ENCODE measurements at places on chromosomes 4 and X.

- peak; percentile 67 for DNase-seq
Measured at GRCh38 chrX:68685685-68686084, 38.2 kb downstream of the STARD8 start.

DNA sequence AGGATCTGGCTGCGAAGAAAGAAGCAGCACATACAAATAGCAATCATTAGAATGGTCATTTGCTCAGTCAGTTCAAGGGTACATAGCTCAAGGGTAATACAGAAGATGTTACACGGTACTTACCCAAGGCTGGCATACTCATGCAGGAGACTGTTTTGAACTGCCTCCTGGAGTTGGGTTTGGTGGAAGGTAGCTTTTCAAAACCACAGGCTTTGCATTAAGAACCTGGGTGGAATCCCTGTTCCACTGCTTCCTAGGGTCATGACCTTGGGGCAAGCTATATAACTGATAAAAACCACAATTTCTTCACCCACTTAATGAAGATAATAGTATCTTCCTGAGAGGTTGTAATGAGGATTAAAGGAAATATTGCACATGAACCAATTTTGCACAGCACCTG is 36.5 kb downstream of the TBC1D9 start:
- DNase-seq: no peak

GRCh38 chrX:1507511-1508463 is 29.2 kb downstream of the P2RY8 start:
- DNase-seq: peak; percentile 68

DNA sequence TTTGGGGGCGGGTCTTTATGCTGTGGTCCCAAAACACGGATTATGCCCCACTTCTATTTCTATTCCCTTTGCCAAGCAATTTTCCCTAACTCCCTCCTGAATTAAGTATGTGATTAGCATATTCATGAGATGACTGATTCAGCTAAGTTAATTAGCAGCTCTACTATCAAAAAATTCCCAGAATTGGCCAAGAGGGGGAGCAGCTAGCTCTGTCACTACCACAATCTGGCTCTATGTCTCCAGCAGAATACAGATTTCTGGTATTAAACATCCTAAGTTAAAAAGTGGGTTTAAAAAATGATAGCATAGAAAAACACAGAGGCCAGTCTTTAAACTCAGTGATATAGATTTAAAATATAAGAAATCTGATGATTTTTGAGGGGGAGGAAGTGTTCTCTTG is 80.3 kb downstream of the GPC4 start:
- peak; percentile 36 for DNase-seq

DNA sequence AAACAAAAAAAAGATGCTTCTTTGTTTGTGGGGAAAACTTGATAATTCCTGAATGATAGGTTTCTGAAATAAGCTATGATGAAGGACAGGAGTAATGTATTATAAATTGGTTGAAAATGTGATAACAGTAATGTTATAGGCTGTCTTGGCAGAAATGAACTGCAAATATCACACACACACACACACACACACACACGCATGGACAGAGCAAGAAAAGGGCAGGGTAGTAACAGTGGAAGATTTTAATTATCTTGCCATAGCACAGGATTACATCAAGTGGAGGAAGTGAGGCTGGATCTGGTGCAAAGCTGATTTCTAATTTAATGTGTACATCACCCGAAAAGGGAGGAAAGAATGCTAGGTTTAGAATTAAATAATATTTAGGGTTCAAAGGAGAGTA is 97.5 kb upstream of the CXXC4 start:
- no peak for DNase-seq

GRCh38 chr4:896216-896615 is 35.9 kb downstream of the GAK start:
- DNase-seq: no peak

GRCh38 chr4:173535165-173535902 is 5.3 kb upstream of the HAND2 start:
- no peak for DNase-seq

GRCh38 chrX:108426262-108426661 is 12.0 kb downstream of the COL4A6 start:
- DNase-seq: no peak

- DNase-seq: no peak
Measured at GRCh38 chrX:133287860-133288259, 69.7 kb upstream of the TFDP3 start.

GRCh38 chrX:87895421-87895820 is 377.8 kb downstream of the KLHL4 start:
- no peak for DNase-seq

GRCh38 chr4:10962246-10962645 is 277.7 kb upstream of the CLNK start:
- no peak for DNase-seq

DNA sequence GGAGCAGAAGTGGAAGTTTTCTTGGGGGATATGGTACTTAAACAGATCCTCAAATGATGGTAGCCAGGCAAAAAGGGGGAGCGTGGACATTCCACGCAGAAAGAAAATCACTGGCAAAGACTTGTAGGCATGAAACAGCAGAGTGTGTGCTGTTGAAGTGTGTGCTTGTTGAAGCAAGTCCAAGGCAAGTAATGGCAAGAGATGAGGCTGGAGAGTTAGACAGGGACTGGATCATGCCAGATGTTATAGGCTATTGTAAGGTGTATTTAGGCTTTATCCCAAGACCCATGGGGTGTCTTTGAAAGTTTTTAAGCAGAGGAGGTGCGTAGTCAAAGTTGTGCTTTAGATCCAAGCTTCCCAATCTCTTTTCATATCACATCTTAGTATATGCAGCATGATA is 124.5 kb downstream of the MBNL3 start:
- no peak for DNase-seq

DNA sequence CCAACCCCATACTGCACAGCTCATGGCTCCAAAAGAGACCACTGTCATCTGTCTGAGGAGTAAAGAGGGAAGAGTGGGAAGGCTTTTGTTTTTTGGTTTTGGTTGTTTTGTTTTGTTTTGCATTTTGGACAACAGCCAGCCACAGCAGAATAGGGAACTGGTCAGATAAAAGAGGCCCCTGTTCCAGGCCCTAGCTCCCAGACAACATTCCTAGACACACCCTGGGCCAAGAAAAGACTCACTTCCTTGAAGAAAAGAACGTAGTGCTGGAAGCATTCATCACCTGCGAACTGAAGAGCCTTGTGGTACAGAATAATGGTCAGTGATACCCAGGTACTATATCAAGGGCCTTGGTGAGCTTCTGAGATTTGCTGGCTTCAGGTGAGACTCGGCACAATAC is 619.4 kb upstream of the SPANXN1 start:
- no peak for DNase-seq

GRCh38 chrX:64977830-64978229 is 1.6 kb upstream of the ZC4H2 start:
- no peak for DNase-seq

DNA sequence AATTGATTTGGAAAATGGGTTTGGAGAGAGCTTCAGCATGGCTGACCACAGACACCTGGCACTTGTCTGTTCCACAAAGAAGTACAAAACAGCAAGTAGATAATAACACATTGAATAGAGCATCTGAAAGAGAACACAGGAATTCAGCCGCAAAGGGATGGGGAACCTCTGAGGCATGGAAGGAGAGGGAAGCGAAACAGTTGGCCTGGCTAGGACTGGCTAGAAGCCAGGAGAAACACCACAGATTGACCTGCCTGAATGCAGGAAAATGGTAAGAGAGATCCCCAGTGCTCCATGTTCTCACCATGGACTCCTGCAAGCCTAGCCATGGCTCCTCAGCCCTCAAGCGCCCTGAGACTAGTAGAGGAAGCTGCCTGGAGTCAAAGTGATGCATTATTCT is 169.7 kb upstream of the SH3RF1 start:
- peak; percentile 16 for DNase-seq

DNA sequence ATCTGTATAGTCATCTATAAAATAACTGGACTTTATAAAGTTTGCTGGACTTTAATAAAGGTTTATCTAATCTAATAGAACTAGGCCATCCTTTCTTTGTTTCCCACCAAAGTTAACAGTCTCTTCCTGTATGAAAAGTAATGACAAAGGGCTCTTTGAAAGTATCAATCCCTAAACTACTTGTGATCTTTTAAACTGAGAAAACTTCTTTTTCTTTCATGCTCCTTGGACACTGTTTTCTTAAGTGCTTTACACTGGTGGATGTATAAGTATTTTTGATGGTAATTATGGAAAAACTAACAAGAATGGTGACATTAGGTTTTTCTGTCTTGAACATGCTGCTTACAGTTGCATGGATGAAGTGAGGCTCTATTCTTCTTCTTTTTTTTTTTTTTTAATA is 2.4 kb upstream of the ZFX start:
- no peak for DNase-seq

- no peak for DNase-seq
Measured at GRCh38 chr4:66575008-66575696, 904.9 kb upstream of the EPHA5 start.

DNA sequence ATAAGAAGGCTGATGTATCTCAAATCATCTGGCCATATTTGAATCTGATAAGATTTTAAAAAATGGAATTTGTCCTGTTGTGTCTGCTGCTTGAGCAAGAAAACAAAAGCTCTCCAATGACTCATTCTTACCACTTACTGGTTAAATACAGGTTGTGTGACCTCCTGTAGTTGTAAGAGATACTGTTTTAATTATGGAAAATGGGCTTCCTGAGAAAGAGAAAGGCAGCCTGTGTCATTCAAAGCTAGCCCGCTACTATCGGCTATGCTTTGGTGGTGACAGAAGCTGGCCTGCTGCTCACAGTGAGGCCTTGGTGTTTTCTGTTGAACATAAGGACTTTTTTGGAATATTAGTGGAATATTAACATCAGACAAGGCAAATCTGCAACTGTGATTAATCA is 1722.1 kb upstream of the PCDH10 start:
- DNase-seq: no peak

DNA sequence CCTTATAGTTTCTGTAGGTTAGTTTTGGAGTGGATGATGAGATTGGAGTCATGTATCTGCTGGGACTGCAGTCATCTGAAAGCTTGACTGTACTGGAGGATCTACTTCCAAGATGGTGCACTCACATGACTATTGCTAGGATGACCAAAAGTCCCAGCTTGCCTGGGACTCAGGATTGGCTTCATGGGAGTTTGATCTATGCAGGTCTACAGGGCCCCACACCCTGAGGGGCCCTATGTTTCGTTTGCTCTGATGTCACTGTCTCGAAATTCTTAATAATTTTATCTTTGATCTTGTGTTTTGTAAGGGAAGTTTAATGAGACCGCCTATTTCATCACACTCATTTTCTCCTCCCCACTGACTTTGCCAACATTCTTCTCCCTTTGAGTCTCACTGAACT is at the start of gene SMIM9:
TSS of gene SMIM9 (minus strand) at position 101 of the 400 bp plus-strand sequence. CDS start 3,806 bp downstream, outside the sequence.
- no peak for DNase-seq

GRCh38 chr4:56656346-56656643 is 24.8 kb downstream of the HOPX start:
- no peak for DNase-seq

DNA sequence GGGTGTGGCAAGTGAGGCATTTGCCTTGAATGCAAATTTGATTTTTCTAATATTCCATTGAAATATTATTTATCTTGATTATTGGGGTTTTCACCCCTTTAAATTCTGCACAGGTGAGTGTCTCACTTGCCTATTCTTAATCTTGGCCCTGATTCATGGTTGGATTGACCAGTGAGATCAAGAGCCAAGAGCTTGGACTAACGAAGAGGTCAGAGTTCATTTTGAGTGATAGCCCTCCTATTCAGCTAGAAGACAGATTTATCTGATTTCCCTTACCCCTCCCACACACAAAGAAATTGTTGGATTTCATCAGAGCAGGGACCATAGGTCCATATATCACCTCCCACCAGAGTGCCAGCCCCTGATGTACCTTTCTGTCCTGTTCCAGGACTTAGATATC is 11.6 kb upstream of the ACOT9 start:
- no peak for DNase-seq

- no peak for DNase-seq
Measured at GRCh38 chrX:34528081-34528480, 129.0 kb downstream of the TMEM47 start.

DNA sequence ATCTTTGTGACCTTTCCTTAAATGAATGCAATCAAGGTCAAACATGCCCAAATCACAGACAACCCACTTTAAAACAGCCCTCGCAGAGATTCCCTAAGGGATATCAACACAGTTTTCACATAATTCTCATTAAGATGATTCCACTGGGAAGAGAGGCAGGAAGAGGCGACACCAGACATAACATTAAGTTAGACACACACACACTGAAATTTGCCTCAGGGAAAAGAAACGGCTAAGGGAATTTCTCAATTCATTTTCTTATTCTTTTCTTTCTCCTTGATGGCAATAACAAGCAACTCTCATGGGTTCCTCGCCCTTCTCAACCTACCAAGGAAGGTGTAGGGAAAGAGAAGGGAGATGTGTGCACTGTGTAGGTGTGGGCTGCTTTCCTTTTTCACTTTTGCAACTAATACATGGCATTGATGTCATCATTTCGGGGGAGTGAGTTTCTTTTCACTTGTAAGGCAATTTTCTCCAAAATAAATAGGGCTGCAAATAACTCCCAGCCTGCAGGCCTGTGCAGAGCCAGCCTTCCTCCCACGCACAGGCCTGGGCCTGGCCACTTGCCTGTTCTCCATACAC is 41.4 kb downstream of the SOD3 start:
- peak; percentile 12 for DNase-seq

DNA sequence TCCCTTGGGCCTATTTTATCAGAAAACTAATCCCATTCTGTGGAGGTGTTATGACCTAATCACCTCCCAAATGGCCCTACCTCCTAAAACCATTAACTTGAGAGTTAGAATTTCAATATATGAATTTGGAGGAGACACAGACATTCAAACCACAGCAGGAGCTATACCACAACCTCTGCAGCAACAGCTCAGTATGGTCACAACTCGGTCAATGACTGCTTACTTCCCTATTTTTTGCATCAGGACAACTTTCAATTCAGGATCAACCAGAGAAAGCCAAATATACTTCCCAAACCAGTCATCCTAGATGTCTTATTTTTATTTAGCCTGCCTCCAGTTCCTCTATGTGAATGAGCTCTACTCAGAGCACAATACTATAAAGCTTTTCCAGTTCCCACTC is 11.3 kb upstream of the SMARCA5 start:
- DNase-seq: peak; percentile 43

GRCh38 chrX:7247346-7247745 is 99.4 kb upstream of the PUDP start:
- DNase-seq: peak; percentile 14

- no peak for DNase-seq
Measured at GRCh38 chr4:119050527-119051090, 85.0 kb upstream of the MYOZ2 start.

All from suppressor macrophage treated with lipopolysaccharide for 4 hours (primary cell).